ENCODE measurements at places on chromosomes 16 and 17.

DNA sequence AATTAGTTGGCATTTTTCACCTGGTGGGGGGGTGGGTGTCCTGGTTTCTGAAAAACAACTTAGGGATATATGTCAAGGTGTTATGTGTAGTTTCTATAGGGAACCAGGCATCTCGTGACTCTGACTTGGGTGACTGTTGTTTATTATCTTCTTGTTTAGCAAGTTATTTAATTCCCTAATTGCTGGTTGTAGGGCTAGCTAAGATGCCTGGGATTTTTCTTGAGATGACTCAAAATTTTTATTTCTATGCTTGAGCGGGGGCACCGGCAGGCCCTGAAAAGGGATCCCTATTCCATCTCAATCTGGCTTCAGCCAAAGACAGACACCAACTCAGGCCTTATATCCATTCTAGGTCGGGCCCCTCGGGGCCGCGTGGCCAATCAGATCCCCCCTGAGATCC is 3.2 kb downstream of the DPH1 start:
- no peak for DNase-seq

GRCh38 chr17:73430165-73430680 is 118.4 kb upstream of the CDC42EP4 start:
- no peak for DNase-seq

GRCh38 chr17:45874151-45874550 is 20.2 kb upstream of the MAPT start:
- DNase-seq, result no peak

DNA sequence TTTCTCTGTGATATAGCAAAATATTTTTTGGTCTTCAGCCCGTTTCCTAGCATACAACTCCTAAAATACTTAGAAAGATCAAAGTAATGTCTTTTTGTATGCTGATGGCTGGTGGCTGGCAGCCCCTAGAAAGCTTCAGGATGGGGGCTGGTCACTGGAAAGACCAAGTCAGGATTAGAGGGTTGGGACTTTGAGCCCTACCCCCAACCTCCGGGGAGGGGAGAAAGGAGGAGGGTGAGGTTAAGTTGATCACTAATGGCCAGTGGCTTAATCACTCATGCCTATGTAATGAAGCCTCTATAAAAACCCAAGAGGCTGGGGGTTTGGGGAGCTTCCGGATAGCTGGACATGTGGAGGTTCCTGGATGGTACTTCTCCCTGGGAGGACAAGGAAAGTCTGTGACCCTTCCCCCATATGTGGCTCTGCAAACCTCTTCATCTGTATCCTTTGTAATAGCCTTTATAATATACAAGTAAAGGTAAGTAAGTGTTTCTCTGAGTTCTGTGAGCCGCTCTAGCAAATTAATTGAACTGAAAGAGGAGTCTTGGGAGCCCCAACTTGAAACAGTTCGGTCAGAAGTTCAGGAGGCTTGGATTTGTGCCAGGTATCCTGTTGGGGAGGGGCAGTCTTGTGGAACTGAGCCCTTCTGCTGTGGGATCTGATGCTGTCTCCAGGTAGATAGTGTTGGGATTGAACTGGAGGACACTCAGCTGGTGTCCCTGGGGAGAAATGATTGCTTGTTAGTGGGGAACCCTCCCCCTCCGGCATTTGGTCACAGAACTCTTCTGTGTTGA is 3.5 kb downstream of the SLC7A6 start:
- DNase-seq, result no peak

GRCh38 chr16:30087181-30087898 is 4.4 kb downstream of the TBX6 start:
- no peak for DNase-seq
